ENCODE measurements at places on chromosomes 4 and X. TPM values are rescaled to one million over a fixed set of nuclear protein-coding genes. Genes with fewer than 3 reads are reported as not detected.

GRCh38 chr4:90845777-90846176 is 718.6 kb downstream of the CCSER1 start:
- no peaks in the 10 kb centered on the region for H3K4me1 ChIP-seq
- DNase-seq: no peak
- no peak overlapping the region for H3K4me3 ChIP-seq
- H3K27me3 ChIP-seq: no peaks in the 10 kb centered on the region
- H3K27ac ChIP-seq: no peak overlapping the region

GRCh38 chr4:94419956-94420355 is 31.8 kb upstream of the PDLIM5 start:
- H3K36me3 ChIP-seq: no peaks in the 10 kb centered on the region
- H3K4me1 ChIP-seq: no peaks in the 10 kb centered on the region
- no peaks in the 10 kb centered on the region for H3K27me3 ChIP-seq
- no peak for DNase-seq

GRCh38 chr4:65661471-65661870 is 8.8 kb downstream of the EPHA5 start:
- no peak overlapping the region for H3K27ac ChIP-seq
- H3K36me3 ChIP-seq: no peaks in the 10 kb centered on the region
- DNase-seq: no peak
- no peak overlapping the region for H3K4me3 ChIP-seq

DNA sequence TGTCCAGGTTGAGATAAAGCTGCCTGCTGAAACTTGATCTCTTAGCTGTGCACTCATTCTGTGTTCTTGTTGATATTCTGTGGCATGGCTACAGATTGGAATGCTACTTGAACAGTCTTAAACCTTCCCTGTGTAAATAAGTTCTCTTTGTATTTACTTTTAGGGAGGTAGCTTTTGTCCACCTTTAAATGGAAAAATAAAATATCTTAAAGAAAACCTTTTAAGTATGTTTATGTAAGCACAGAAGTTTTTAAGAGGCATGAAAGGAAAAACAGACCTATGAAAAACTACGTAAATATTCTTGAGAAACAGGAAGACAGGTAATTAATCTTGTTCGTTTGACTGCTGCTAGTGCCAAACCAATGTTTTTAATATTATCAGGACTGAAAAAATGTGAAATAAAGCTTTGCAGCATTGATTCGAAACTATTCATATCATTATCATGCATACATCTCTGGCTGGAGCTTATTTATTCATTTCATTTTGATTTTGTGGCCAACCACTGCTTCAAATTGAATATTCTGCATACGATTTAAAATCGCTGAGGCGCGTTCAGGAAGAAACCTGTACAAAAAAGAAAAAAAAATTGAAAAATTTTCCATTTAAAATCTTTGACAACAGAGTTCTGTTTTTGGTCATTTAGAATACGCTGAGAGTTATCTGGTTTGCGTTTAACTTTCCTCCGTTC is 17.8 kb downstream of the HSD17B13 start:
- no peak overlapping the region for H3K27ac ChIP-seq
- no peaks in the 10 kb centered on the region for H3K36me3 ChIP-seq
- no peak for DNase-seq
- no peaks in the 10 kb centered on the region for H3K4me1 ChIP-seq
- no peak overlapping the region for H3K4me3 ChIP-seq
- no peaks in the 10 kb centered on the region for H3K27me3 ChIP-seq

FHDC1 gene
- 0.04 TPM for total RNA-seq

MTCP1 gene
- total RNA-seq: 22.6 TPM

DNA sequence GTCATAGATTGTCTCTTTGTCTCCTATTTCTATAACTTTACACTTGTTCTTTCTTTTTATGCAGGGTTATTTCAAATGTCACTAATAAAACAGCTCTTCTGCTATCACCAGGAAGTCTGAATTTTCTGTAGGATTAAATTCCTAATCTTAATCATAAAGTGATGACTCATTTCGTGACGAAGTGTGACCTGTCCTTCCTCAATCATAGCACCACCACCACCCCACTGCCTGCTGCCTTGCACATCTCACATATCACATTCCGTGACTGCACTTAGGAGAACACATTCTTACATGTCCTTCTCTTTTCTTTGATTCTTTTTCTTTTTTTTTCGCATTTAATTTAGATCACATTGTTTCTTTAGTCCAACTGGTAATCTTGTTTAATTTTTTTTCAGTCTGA is 57.7 kb upstream of the UGT2B7 start:
- no peak for DNase-seq
- H3K4me3 ChIP-seq: no peak overlapping the region
- H3K4me1 ChIP-seq: no peaks in the 10 kb centered on the region
- H3K27ac ChIP-seq: no peak overlapping the region

TAPT1 gene
- total RNA-seq: 23.7 TPM

- no peaks in the 10 kb centered on the region for H3K27me3 ChIP-seq
- no peaks in the 10 kb centered on the region for H3K36me3 ChIP-seq
- peaks cover 33% of the 10 kb centered on the region for H3K4me1 ChIP-seq
- H3K4me3 ChIP-seq: no peak overlapping the region
- no peak overlapping the region for H3K27ac ChIP-seq
These were observed 70.5 kb upstream of the HGFAC start for GRCh38 chr4:3371033-3372001.

EFHC2 gene
- 0.20 TPM for total RNA-seq

GRCh38 chr4:160819791-160820190 is 1344.0 kb downstream of the FSTL5 start:
- no peak overlapping the region for H3K27ac ChIP-seq
- no peaks in the 10 kb centered on the region for H3K4me1 ChIP-seq
- no peak overlapping the region for H3K4me3 ChIP-seq
- no peak for DNase-seq

- no peak overlapping the region for H3K27ac ChIP-seq
- no peaks in the 10 kb centered on the region for H3K4me1 ChIP-seq
- DNase-seq: no peak
These were observed 1.6 kb downstream of the BANK1 start for GRCh38 chr4:101792056-101792590.

DNA sequence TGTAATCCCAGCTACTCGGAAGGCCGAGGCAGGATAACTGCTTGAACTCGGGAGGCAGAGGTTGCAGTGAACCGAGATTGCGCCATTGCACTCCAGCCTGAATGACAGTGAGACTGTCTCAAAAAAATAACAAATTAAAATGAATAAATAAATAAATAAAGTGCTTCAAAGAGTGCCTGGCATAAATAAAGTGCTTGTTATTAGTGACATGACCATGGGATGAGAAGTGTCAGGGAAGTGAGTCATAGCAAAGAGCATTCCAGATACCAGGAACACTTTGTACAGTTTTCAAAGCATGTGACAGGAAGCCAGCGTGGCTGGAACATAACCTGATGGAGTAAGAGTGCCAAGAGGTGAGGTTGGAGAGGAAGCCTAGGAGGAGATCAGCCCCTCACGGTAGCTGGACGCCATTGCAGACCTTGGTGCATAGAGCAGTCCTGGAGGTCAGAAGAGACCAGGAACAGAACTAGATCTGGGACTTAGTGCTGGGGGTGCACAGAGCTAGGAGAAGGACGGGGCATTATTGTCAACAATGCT is 6.0 kb upstream of the WDR13 start:
- H3K27ac ChIP-seq: peak overlapping the region; percentile 16
- H3K27me3 ChIP-seq: no peaks in the 10 kb centered on the region
- no peak for DNase-seq
- H3K4me3 ChIP-seq: no peak overlapping the region

UVSSA gene
- 16.8 TPM for total RNA-seq

PLXNB3 gene
- 0.57 TPM for total RNA-seq

- no peak overlapping the region for H3K27ac ChIP-seq
- H3K4me3 ChIP-seq: no peak overlapping the region
- H3K36me3 ChIP-seq: no peaks in the 10 kb centered on the region
- H3K27me3 ChIP-seq: no peaks in the 10 kb centered on the region
- H3K4me1 ChIP-seq: no peaks in the 10 kb centered on the region
- DNase-seq: peak; percentile 21
These were observed 668.0 kb upstream of the LCORL start for GRCh38 chr4:18689308-18690115.

DNA sequence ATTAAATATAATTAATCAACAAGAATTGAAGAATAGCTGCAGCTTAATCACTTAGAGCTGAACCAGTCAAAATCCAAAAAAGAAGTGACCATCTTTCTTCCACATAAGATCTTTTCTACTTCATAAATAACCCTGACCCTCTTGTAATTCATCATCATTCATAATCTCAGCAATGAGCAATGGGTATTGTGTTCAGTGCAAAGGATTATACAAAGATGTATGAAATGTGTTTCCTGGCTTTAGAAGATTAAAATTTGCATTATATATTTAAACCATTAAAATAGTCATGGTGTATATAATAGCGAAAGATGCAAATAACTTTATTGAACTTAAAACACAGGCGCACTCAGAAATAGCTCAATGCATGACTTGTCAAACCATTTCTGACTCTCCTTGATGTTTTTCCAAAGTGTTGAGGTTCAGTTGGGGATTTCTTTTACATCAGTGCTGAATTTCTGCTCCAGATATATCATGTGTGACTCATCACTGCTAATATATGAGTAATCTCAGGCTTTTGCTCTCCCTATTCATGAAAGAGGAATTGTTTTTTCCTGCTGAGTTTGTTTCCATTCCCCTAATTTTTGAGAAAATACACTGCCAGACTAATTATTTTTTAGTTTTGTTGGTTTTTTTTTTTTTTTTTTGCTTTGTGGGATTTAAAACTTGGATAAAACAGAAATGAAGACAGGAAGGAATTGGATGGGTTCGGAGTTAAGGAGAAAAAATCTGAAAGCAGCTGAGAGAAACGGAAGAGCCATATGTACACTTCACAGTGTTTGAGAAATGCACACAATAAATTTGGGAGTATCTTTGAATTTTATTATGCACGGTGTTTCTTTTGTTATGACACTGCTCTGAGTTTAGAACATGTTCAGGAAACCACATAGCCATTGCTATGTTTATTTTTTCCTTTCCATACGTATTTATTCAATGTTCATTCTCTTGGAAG is 290.1 kb upstream of the PCDH7 start:
- no peaks in the 10 kb centered on the region for H3K4me1 ChIP-seq
- H3K27ac ChIP-seq: no peak overlapping the region
- no peak overlapping the region for H3K4me3 ChIP-seq
- H3K36me3 ChIP-seq: no peaks in the 10 kb centered on the region

MXRA5 gene
- total RNA-seq: not detected

GRCh38 chr4:77930876-77931275 is 68.2 kb downstream of the MRPL1 start:
- no peak for DNase-seq
- H3K36me3 ChIP-seq: no peaks in the 10 kb centered on the region
- no peaks in the 10 kb centered on the region for H3K27me3 ChIP-seq
- H3K4me1 ChIP-seq: no peaks in the 10 kb centered on the region
- no peak overlapping the region for H3K4me3 ChIP-seq
- no peak overlapping the region for H3K27ac ChIP-seq

- no peak overlapping the region for H3K27ac ChIP-seq
- peaks cover 6% of the 10 kb centered on the region for H3K27me3 ChIP-seq
- H3K36me3 ChIP-seq: no peaks in the 10 kb centered on the region
- no peak overlapping the region for H3K4me3 ChIP-seq
These were observed 7.6 kb downstream of the FAT4 start for GRCh38 chr4:125322366-125322730.

FAM9C gene
- total RNA-seq: not detected

- H3K36me3 ChIP-seq: peaks cover 20% of the 10 kb centered on the region
- H3K4me1 ChIP-seq: peaks cover 7% of the 10 kb centered on the region
- H3K27me3 ChIP-seq: no peaks in the 10 kb centered on the region
- H3K4me3 ChIP-seq: no peak overlapping the region
- no peak overlapping the region for H3K27ac ChIP-seq
These were observed 108.4 kb downstream of the DOCK11 start for GRCh38 chrX:118603981-118604380.

DNA sequence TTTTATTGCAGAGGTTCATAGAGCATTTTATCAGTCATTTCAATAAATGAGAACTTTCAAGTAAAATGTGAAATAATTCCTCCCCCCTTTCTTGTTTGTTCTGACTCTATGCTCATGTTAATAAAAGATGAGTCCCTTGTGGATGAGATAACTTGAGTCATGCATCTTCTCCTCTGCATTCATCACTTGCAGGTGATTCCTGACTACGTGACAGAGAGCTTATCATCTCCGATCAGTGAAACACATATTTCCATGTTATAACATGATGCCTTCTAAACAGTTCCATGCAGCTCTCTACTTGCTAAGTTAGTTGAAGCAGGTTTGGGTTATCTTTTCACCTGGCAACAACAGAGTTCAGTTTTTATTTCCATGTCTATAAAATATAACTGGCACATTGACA is 160.1 kb upstream of the ANKRD50 start:
- no peak for DNase-seq
- no peaks in the 10 kb centered on the region for H3K36me3 ChIP-seq
- no peak overlapping the region for H3K27ac ChIP-seq
- no peaks in the 10 kb centered on the region for H3K27me3 ChIP-seq
- H3K4me1 ChIP-seq: no peaks in the 10 kb centered on the region

GRCh38 chr4:24262616-24263015 is 321.7 kb downstream of the DHX15 start:
- no peaks in the 10 kb centered on the region for H3K27me3 ChIP-seq
- DNase-seq: no peak
- no peak overlapping the region for H3K27ac ChIP-seq

DNA sequence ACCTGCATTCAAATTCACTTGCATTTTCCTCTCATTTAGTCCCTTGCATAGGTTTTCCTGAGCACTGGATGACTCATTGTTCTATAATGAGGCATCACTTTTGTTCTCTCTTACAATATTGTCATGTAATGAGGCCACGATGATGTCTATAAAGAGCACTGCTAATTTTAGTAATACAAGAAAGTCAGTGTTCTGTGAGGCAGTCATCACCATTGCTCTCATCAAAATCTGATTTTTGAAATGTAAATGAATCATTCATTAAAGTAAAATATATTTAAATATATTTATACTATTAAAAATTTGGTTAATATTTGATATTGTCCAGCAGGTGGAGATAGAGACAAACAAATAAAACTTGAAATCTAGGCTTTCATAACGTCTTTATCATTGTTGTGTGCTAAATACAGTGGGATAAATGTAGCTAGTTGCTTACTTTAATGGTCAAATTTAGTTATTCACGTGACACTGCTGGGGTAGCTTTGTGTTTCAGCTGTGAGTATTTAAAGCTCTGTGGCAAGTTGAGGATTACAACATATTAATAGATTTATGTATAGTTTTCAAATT is 15.4 kb downstream of the HMGB2 start:
- H3K27me3 ChIP-seq: no peaks in the 10 kb centered on the region
- peak; percentile 10 for DNase-seq
- H3K27ac ChIP-seq: no peak overlapping the region
- peaks cover 5% of the 10 kb centered on the region for H3K36me3 ChIP-seq

- no peak overlapping the region for H3K27ac ChIP-seq
- no peaks in the 10 kb centered on the region for H3K27me3 ChIP-seq
- H3K36me3 ChIP-seq: no peaks in the 10 kb centered on the region
- DNase-seq: no peak
These were observed 24.2 kb downstream of the MID2 start for GRCh38 chrX:107849747-107850421.

GRCh38 chr4:3744901-3745300 is 21.3 kb upstream of the ADRA2C start:
- peaks cover 15% of the 10 kb centered on the region for H3K27me3 ChIP-seq
- H3K27ac ChIP-seq: no peak overlapping the region
- no peaks in the 10 kb centered on the region for H3K4me1 ChIP-seq

- H3K36me3 ChIP-seq: no peaks in the 10 kb centered on the region
- no peaks in the 10 kb centered on the region for H3K27me3 ChIP-seq
- no peak overlapping the region for H3K27ac ChIP-seq
- H3K4me3 ChIP-seq: no peak overlapping the region
- no peaks in the 10 kb centered on the region for H3K4me1 ChIP-seq
These were observed 114.8 kb downstream of the STOX2 start for GRCh38 chr4:184019667-184020623.
